ENCODE measurements at places on chromosomes 12 and 14.

DNA sequence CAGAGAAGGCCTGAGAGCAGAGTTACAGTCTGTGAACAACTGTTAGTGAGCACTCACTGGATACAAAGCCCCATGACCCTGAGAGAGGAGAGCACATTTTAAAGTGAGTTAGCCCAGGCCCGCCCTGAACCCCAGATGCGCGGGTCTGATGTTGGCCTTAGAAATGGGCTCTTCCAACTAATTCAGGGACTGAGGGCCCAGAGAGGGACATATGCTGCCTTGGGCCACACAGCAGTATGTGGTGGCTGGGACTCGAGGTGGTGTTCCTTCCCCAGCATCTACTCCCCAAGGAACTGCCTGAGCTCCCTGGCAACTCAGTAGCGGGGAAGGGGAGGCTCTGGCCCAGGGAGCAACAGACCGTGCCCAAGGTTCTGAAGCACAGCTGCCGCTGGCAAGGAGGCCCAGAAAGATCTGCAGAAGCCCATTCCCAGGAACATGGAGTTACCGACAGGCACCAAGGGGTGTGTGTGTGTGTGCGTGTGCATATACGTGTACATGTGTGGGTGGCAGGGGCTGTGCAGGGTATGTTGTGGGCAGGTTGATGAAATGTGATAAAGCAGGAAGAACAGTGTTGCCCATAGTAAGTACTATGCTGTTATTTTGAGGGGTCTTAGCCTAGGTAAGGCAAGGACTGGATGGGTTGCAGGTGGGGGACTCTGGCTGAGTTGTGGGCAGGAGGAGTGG, 40.5 kb downstream of the KRT80 start:
- no peak for DNase-seq

GRCh38 chr14:34014936-34015335, 64.1 kb upstream of the EGLN3 start:
- no peak for DNase-seq

- DNase-seq, result peak; percentile 11
Measured at GRCh38 chr12:4145990-4146859, 127.3 kb upstream of the CCND2 start.

DNA sequence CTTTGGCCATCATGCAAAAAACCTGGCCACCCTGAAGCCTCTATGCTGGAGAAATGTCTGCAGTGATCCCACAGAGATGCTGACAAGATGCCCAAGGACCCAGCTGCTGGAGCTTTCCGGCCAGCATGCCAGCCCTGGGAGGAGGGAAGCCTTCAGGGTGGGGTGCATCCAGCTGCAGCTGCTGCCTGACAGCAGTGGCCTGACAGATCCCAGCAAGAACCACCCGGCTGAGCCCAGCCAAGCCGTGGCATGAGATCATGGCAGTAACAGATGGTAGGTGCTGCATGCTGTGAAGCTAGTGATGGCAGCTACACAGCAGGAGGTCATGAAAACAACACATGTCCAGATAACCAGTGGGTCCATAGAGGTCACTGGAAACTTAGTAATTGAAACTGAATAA, 13.8 kb downstream of the CLBA1 start:
- DNase-seq, result no peak

DNA sequence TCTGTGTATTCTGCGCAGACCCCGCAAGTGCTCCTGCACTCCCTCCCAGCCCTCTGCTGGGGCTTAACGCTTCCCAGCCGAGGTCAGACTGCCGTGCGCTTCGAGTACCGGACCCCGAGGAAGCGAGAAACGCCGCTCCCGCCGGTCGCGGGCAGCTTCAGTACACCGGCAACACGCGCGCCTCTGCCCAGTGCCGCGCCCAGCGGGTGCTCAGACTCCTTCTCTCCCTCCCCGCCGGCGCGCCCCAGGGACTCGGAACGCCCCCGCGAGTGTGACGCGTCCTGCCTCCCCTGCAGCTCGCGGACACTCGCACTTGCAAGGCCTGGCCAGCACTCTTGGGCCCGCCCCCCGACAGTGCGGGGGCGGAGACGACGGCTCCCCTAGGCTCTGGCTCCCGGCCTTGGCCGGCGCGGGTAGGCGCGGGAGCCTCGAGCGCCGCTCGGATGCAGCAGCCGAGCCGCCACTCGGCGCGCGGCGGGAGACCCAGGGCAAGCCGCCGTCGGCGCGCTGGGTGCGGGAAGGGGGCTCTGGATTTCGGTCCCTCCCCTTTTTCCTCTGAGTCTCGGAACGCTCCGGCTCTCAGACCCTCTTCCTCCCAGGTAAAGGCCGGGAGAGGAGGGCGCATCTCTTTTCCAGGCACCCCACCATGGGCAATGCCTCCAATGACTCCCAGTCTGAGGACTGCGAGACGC, at the start of gene PTGER2:
Gene PTGER2, plus strand, starts transcription at position 410 of the 692 bp plus-strand sequence. Its CDS starts 237 bp downstream, at position 647.
- peak; percentile 79 for DNase-seq

DNA sequence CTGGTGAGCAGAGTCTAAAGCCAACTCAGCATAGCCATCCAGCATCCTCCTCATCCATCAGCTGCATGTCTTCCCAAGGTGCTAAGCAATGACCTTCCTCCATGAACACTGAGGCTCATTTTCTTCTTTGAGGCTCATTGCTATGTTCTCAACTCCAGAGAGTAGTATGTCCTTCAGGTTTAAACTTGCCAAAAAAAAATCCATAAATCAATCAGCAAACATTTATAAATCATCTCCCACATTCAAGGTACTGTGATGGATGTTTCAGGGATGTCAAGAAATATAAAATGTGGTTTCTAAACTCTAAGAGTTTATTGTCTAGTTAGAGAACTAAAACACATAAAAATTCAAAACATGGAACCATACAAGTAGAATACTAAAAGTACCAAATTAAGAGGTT, 29.8 kb upstream of the MDM1 start:
- DNase-seq, result no peak

DNA sequence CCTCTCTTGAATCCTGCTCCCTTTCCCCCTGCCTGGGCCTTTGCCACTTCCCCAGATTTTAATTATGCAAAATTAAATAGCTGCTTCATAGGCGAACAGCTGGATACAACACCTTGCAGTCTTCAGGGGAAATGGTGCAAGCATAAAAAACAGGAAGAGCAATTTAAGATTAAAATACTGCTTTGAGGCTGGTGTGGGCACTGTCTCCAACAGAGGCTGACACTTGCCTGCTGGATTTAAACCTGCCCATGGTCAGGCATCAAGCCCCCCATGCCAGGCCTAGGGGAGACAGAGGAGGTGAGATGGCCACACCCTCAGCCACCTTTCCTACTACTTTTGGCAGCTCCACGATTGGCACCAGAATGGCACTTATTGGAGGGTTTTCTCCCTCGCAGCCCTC, 110.1 kb upstream of the DIO3 start:
- no peak for DNase-seq

GRCh38 chr14:96808619-96809406, 11.6 kb downstream of the VRK1 start:
- DNase-seq, result no peak

DNA sequence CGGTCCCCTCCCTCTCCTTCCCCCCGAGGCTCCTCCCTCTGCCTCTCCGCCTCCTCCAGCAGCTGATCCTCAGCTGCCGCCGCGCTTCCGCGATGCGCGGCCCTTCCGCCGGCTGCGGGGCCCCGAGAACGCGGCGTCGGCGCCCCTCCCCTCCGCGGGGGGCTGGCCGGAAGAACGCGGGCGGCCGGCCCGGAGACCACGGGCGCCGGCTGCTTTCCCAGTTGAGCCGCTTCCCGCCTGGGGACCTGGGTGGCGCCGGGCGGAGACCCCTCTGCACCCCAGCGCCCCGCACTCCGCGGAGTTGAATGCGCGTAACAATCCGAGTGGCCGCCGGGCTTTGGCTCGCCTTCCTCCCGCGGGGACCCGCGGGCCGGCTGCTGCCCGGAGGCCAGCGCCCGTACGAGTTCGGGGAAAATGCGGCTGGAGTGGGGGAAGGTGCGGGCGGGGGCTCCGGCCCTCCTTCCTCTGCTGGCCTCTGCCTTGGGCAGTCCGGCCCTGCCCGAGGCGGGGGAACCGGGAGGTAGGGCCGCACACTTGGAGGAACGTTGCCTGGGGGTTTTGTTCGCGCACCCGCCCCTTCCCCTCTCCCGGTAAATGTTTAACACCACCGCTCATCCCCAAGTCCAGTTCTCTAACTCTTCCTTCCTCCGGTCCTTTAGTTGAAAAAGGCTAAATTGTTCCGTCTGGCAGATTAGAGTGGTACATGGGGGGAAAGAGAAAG, 393 bp upstream of the DCAF5 start:
- DNase-seq, result no peak

- no peak for DNase-seq
Measured at GRCh38 chr14:75720116-75720515, 59.1 kb downstream of the TTLL5 start.

GRCh38 chr12:132014915-132015280, 65.2 kb downstream of the EP400 start:
- no peak for DNase-seq

DNA sequence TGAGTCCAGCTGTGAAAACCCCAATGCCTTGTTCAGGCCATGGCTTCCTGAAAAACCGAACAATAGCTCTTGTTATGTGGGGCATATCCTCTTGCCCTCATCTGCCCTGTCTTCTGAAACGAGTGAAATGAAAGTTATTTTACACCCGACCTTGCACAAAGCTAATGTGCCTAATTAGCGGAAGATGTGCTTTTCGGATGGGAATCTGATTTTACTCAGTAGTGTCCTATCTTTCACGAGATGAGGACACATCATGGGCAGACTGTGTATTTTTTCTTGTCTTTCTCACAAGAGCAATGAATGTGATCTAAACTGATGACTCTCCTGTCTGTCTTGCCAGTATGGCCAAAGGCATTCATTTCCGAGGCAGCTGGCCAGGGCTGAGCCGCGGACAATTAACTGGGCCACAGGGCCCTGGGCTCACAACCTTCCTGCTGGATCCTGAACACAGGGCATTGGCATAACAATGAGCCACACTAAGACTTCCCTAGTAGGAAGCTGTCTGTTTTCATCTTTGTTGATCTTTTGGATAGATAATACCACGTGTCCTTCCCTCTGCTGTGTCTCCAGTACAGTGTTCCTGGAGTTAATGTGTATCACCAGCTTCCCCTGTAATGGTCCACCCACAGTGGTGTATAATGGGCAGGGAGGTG, 86.0 kb upstream of the HIF1A start:
- DNase-seq, result no peak

GRCh38 chr12:4978737-4979136, 64.9 kb upstream of the KCNA5 start:
- no peak for DNase-seq

DNA sequence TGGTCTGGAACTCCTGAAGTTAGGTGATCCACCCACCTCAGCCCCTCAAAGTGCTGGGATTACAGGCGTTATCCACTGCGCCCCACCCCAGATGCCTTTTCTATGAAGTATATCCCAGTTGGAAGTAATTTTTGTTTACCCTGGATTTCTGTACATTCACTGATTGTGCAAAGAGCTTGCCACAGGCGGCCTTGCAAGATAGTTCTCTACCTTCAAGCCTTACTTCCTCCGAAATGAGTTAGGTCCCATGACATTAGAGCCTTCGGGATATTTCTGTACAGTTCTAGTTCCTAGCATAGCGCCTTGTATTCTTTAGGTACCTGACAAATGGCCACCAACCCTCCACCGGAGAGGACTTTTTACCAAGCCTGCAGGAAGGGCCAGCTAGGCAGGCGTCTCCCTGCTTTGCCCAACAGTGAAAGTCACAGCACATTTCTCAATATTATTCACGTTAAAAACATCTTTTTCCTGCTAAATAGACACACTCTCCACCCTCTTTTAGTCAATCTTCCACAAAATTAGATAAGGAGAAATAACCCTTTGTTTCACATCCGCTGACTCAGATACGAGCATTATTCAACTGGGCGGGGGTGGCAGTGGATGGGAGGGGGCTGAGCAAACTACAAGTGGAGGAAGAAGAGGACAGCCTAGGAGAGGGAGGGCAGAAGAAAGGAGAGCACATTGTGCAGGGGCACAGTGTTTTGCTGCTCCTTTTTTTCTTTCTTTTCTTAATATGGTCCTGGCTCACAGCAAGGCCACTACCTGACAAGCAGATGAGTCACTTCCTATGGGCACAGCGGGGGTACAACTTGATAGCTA, 40.0 kb upstream of the CAPRIN2 start:
- DNase-seq, result no peak

DNA sequence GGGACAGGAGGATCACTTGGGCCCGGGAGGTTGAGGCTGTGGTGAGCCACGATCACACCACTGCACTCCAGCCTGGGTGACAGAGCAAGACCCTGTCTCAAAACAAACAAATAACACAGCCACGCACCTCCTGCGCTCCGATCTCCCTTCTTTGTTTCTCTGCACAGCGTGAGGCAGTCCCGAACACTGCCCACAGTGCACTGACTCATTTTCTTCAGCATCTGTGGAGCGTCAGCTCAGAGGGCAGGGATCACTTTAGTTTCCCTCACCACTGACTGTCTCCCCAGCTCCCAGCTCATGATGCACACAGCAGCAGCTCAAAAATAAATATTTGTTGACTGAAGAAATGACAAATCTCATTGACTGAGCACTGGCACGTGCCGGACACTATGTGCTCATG, 883 bp upstream of the MYL2 start:
- DNase-seq, result no peak

- no peak for DNase-seq
Measured at GRCh38 chr12:111773801-111774551, 7.2 kb downstream of the ALDH2 start.

GRCh38 chr14:34983148-34983760, 462 bp downstream of the SRP54 start:
- DNase-seq, result no peak

GRCh38 chr12:728781-729180, 23.6 kb upstream of the WNK1 start:
- peak; percentile 57 for DNase-seq

DNA sequence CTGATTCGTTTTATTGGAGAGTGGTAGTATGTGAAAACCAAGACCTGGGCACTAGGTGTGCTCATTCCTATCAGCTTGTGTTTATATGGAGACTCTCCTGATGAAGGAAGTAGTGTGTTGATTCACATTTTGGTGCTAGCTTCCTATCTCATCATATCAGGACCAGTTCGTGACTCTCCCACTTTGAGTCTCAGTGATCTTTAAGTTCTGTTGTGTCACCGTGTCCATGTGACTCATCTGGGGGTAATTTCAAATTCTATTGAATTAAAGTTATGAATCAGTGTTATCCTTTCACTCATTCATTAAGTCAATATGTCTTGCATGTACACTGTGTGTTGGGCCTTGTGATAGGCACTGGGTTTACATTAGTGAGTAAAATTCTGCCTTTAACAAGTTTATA, 180.2 kb downstream of the CACNA1C start:
- DNase-seq, result no peak

- no peak for DNase-seq
Measured at GRCh38 chr14:23168246-23168645, 15.2 kb downstream of the SLC7A8 start.

- no peak for DNase-seq
Measured at GRCh38 chr12:28583701-28584261, 393.5 kb downstream of the CCDC91 start.

DNA sequence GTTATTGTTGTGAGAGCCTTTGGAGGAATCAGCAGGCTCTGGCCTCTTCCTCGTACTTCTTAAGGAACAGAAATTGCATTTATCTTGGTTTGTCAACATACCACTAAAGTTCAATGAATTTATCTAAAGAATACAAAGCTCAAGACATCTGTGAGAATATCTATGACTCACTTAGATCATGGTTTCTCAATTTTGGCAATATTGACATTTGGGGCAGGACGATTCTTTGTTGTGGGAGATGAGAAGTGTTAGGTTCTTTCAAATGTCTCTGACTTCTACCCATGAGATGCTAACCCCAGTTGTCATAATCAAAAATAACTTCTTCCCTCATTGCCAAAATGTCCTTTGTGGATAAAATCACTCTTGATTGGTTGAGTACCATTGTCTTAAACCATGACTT, 1190.3 kb downstream of the GALC start:
- DNase-seq, result no peak

Measured in CD4-positive, alpha-beta T cell treated with Interleukin-17A for 4 hours (primary cell).